ENCODE measurements at places on chromosomes 4 and X.

DNA sequence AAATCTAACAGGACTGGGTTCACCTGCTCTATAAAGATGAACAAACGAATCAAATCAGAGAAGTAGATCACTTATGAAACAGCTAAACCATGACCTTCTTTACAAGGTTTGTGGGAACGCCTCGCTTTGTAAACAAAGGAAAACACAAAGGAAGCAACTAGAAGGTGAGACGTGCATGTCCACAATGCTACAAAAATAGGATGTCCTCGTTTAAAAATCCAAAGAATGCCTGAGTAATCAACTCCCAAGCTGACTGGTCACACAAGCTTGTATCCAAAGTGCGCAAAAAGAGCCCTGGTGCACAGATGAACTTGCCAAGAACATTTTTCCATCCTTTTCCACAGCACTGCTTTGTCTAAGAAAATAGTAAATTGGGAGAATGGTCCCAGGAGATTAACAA, 6.3 kb upstream of the SH3KBP1 start:
- no peak for DNase-seq

- peak; percentile 57 for DNase-seq
Measured at GRCh38 chr4:77358315-77358928, 201.4 kb downstream of the CCNG2 start.

GRCh38 chr4:76984127-76984526, 34.6 kb downstream of the SEPTIN11 start:
- DNase-seq, result no peak

DNA sequence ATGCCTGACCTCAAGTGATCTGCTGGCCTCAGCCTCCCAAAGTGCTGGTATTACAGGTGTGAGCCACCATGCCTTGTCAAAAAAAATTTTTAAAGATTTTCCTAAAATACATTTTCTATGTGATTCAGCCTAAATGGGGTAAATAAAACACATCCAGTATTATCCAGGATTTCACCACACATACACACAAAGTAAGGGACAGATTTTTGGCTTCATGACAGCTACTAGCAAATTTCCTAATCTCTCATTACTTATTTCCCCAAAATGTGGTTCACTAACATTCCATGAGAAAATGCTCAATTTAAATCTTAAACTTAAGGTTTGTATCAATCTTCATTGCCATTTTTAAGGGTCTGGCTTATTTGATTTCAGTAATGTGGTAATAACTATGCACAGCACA, 348.5 kb upstream of the INTU start:
- DNase-seq, result no peak

DNA sequence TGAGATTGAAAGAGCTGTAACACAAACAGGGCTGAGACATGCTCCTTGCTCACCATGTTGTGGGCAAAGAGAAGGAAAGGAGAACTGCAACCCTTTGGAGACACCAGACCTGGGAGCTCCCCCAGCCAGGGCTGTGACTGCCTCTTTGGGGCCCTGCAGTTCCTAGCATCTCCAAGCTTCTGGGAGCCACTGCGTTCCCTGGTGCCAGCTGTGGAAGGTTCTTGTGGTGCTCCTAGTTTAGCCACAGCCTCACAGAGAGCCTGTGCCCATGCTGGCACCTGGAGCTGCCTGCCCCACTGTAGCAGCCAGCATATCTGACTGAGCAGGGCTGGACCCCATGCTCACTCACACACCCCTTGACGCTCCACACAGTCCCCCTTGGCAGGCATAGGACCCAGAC, 141.7 kb downstream of the PDHA2 start:
- DNase-seq, result no peak

DNA sequence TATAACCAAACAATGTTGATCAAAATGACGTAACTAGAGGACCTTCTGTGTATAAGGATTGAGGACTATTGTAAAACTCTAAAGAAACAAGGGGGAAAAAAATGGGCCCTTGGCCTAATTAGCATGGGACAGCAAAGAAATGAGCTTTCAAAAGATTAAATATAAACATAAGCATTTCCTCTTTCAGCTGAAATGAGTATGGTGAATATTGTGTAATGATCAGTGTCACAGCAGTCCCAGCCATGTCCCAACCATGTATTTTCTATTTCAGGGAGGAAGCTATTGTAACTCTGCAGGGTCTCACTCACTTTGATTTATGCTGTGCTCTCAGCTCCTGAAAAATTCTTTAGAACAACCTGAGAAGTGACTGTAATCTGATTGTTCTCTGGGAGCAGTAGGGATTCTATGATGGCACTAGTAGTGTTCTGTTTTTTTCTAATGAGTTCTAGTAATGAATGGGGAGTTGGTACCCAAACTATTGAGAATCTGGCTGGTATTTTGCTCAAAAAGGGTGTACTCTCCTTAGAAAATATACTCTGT, 25.8 kb downstream of the ANXA10 start:
- DNase-seq, result no peak

- no peak for DNase-seq
Measured at GRCh38 chr4:101221294-101221693, 126.0 kb downstream of the PPP3CA start.

DNA sequence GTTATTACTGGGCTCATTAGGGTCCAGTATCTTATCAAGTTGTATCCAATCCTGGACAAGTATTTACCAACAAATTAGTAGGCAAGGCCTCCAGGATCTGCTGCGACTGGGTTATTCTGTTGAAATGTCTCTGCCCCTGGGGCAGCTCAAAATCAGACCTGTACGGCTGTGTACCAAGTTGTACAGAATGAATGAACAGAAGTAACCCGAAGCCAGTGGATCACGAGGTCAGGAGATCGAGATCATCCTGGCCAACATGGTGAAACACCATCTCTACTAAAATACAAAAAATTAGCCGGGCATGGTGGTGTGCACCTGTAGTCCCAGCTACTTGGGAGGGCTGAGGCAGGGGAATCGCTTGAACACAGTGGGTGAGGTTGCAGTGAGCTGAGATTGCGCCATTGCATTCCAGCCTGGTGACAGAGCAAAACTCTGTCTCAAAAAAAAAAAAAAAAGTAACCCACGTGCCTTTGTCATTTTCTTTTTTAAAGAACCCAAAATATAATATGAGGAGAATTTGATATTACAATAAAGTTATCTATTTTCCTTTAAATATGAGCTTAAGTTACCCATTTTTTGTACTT, 127.3 kb downstream of the CBR4 start:
- no peak for DNase-seq

GRCh38 chr4:68589790-68590189, 13.7 kb upstream of the UGT2B17 start:
- no peak for DNase-seq

GRCh38 chr4:184648313-184649025, 778 bp downstream of the CASP3 start:
- DNase-seq, result peak; percentile 63

DNA sequence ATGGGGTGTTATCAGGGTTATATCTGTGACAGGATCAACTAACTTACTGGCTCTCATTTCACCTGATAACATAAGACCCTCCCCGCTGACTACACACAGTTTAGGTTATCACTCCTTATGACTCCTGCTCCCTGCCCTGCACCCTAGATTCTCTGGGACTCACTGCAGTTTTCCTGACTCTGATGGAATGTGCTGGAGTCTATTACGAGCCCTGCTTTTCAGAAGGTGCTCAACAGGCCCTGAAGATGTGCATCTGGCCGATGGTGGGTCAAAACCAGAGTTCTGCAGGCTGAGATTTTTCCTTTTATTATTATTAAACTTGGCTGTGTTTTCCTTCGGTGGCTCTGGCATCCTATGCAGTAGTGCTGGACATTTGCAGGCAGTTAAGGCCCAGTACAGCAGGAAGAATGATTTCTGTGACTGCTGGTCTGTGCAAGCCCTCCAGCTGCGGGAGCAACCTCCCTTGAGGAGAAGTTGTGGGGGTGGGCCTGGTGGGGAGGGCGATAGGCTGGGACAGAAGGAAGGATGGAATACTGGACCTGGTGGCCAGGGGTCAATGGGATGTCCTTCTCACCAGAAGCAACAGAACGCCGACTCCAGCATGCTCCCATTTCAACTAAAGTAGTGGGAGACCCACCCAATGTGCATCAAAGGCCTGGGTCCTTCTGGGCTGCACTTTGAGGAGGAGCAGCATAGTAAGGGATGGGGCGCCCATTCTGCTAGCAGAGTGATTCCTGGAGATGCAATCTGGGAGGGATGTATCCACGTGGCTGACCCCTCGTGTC, 11.0 kb downstream of the SOD3 start:
- no peak for DNase-seq

DNA sequence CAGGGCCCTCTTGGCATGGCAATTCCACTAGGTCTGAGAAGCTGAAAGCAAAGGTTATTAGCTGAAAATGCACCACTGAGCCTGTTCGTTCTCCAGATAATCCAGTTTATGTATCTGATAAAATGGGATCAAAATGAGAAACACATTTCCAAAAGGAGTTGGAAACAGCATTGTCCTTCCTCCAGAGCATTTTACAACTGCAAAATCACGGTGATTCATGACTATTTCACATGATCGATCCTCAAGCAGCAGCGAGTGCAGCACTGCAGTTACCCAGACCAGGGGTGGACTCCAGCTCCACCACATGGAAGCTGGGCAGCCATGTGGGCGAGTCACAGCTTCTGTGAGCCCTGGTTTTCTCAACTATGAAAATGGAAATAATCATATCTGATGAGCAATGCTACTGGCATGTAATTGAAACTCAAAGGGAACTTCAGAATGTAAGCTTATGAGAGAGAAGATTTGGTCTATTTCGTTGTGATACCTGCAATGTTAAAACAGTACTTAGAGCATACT, 78.7 kb upstream of the MSX1 start:
- no peak for DNase-seq

- no peak for DNase-seq
Measured at GRCh38 chr4:85607624-85608023, 132.7 kb downstream of the ARHGAP24 start.

DNA sequence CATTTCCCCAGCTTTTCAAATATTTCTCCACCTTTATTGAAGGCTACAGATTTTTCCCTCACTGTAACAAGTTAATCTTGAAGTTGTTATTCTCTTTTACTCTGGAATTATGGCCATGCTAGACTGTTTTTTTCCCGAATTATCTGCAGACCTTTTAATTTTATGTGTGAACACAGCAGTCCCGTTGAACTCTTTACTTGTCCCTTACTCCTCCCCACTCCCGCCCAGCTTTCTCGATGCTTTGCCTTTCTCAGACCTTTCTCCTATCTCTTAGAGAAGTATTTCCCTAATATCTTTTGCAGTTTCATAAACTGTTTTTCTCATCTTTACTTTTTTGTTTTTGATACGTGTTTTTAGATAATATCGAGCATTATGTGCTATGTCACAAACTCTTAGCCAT, 776 bp downstream of the CEP44 start:
- DNase-seq, result no peak

DNA sequence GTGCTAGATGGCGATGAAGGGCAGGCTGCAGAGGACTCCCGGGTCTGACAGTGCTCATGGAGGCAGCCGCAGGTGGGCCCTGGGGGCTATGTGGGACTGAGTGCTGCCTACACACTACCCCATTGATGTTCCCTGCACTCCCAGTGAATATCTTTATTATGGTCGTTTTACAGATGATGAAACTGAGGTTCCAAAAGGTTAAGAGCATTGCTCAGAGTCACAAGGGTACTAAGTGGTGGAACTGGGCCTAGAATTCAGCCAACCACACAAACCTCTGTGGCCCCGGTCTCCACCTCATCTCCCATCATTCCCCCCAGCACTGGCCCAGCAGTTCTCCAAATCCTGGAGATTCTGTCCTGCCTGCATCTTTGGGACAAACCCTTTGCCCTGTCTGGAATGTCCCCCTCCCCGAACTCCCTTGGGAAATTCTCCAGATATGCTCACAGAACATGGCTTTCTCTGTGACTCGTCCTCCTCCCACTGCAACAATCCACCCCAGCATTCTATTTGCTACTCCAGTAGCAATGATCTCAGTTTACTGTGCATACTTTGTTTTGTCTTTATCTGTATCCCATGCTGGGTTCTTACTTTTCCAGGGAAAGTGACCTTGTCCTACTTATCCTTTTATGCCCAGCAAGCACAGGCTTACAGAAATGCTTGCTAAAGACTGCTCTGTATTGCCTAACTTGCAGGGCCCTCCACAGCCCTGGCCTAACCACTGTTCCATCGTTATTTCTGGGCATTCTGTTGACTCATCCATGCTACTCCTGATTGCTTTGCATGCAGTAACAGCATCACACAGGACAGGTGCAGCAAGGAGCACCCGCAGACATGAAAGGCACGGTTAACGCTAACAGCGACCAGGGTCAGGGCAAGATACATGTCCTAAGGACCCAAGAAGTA, 14.0 kb downstream of the PNMA6F start:
- no peak for DNase-seq

- DNase-seq, result no peak
Measured at GRCh38 chrX:149002320-149002719, 501.9 kb downstream of the AFF2 start.

Data from midbrain (tissue), 1 donor.